ENCODE measurements at places on chromosomes 11 and 22. TPM values are rescaled to one million over a fixed set of nuclear protein-coding genes. Genes with fewer than 3 reads are reported as not detected.

Gene AMBRA1
- total RNA-seq = 32.2 TPM

DNA sequence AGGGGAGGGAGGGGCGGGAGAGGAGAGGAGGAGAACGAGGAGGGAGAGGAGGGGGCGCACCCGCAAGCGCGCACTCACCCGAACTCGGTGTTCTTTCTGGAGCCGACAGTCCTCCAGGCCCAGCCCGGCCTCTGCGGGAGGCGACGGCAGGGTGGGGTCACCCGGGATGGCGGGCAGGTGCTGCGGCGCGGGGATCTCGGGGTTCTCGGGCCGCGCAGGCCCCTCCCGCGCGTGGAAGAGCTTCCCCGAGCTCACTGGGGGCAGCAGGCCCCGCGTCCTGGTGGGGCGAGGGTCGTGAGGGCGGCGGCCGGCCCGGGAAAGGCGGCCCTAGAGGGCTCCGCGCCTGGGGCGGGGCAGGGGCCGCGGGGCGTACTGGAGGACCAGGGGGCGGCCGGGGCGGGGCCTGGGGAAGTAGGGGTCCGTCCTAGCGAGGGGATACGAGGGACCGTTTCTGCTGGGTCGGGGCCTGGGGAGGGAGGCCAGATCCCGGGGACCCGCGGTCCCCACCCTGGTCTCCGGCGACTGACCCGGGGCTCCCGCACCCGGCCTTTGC lies 5.2 kb downstream of the LMNTD2 start:
- peaks cover 13% of the 10 kb centered on the region for H3K4me1 ChIP-seq
- no peak for DNase-seq
- H3K4me3 ChIP-seq = peak overlapping the region; percentile 57
- no peaks in the 10 kb centered on the region for H3K36me3 ChIP-seq
- no peak overlapping the region for H3K27ac ChIP-seq
- H3K27me3 ChIP-seq = peaks cover 28% of the 10 kb centered on the region

- peaks cover 5% of the 10 kb centered on the region for H3K36me3 ChIP-seq
- H3K27ac ChIP-seq = peak overlapping the region; percentile 59
Observed at GRCh38 chr11:44860346-44860745, 90.3 kb downstream of the TP53I11 start.

DNA sequence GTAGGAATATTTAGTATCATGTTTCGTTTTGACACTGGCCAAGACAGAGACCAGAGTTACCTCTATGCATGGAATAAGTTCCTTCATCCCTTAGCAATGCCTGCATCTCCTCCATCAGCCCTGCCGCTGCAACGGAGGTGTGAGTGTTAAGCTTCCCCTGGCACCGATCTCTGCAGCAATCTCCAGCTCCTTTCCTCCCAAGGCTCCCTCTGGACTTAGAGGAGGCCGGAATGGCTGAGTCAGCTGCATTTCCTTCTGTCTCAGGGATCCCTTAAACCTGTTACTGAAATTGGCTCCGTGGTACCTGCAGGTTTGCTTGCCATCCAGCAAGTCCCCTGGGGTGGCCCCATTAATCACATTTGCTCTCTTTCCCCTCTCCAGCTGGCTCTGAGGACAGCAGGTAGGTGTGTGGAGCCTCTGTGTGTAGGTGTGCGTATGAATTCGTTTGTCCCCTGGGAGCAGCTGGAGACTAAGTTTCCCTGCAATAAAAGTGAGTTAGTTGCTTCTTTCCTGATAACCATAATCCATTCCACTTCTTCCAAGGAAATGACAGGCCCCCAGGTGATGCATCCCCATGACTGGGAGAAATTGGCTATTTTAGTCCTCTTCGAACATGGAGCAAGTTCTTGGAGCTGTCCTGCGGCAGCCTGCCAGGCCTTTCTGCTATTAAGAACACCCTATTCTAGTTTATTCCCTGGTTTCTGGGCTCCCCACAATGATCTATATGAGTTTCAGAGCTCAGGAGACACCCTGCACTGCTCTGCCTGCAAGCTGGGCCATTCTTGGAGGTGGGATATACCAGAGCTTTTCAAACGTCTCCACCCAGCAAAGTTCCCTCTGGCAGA lies 457.2 kb upstream of the CADM1 start:
- H3K4me1 ChIP-seq = peaks cover 24% of the 10 kb centered on the region
- H3K27me3 ChIP-seq = peaks cover 51% of the 10 kb centered on the region
- H3K4me3 ChIP-seq = no peak overlapping the region
- no peak overlapping the region for H3K27ac ChIP-seq
- H3K36me3 ChIP-seq = no peaks in the 10 kb centered on the region

- H3K4me1 ChIP-seq = peaks cover 62% of the 10 kb centered on the region
- H3K27me3 ChIP-seq = no peaks in the 10 kb centered on the region
- no peak for DNase-seq
- H3K27ac ChIP-seq = peak overlapping the region; percentile 91
Observed at GRCh38 chr22:17237038-17237668, 17.9 kb upstream of the ADA2 start.

GRCh38 chr22:20244691-20245576 lies 23.2 kb downstream of the RTN4R start:
- DNase-seq = no peak
- peaks cover 36% of the 10 kb centered on the region for H3K4me1 ChIP-seq

DNA sequence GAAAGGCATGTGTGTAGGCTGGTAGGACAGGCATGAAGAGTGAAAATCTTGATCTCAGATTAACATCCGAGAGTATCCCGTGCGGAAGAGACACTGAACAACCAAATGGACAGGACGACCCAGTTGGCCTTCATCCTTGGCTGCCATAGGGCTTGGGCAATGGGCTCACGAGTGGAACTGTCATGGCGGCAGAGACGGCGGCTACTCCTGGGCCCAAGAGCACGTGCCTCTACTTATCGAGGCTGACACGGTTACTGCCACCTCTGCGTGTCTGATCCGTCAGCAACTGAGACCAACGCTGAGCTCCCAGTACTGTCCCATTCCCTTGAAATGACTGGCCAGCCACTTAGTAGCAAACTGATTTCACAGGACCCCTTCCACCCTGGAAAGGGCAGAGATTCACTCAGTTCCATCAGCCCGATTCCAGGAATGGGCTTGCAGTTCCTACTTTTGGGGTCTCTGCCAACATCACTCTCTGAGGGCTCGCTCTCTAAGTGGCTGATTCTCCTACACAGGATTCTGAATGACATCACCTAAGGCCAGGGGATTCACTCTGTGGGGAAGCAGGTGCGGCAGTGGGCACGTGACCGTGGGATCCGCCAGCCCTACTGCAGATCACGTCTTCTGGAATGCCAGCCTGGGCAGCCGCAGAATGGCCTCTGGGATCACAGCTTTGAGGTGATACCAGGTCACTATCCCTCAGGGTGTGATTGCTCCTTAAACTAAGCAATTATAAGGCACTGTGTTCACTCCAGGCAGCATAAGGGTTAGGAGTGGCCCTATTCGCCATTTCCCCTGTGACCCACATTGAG lies 97.8 kb downstream of the RPS6KA4 start:
- H3K4me3 ChIP-seq = no peak overlapping the region
- H3K36me3 ChIP-seq = no peaks in the 10 kb centered on the region
- H3K27ac ChIP-seq = no peak overlapping the region
- H3K27me3 ChIP-seq = peaks cover 63% of the 10 kb centered on the region
- peaks cover 16% of the 10 kb centered on the region for H3K4me1 ChIP-seq

Data from WTC11 (cell line).